ENCODE measurements at places on chromosomes 3 and 15.

- no peak for DNase-seq
Observed at GRCh38 chr15:68518785-68519430, 59.9 kb upstream of the CORO2B start.

GRCh38 chr3:170766253-170766652 lies 103.7 kb downstream of the RPL22L1 start:
- no peak for DNase-seq

GRCh38 chr3:141405591-141405990 lies 37.3 kb downstream of the ZBTB38 start:
- no peak for DNase-seq

GRCh38 chr3:193662757-193663322 lies 69.8 kb downstream of the OPA1 start:
- no peak for DNase-seq

GRCh38 chr3:120823156-120823555 lies 80.6 kb downstream of the GTF2E1 start:
- DNase-seq = no peak

GRCh38 chr3:150725548-150725947 lies 21.8 kb upstream of the ERICH6 start:
- DNase-seq = no peak

GRCh38 chr15:69722924-69723323 lies 270.3 kb downstream of the RPLP1 start:
- no peak for DNase-seq

DNA sequence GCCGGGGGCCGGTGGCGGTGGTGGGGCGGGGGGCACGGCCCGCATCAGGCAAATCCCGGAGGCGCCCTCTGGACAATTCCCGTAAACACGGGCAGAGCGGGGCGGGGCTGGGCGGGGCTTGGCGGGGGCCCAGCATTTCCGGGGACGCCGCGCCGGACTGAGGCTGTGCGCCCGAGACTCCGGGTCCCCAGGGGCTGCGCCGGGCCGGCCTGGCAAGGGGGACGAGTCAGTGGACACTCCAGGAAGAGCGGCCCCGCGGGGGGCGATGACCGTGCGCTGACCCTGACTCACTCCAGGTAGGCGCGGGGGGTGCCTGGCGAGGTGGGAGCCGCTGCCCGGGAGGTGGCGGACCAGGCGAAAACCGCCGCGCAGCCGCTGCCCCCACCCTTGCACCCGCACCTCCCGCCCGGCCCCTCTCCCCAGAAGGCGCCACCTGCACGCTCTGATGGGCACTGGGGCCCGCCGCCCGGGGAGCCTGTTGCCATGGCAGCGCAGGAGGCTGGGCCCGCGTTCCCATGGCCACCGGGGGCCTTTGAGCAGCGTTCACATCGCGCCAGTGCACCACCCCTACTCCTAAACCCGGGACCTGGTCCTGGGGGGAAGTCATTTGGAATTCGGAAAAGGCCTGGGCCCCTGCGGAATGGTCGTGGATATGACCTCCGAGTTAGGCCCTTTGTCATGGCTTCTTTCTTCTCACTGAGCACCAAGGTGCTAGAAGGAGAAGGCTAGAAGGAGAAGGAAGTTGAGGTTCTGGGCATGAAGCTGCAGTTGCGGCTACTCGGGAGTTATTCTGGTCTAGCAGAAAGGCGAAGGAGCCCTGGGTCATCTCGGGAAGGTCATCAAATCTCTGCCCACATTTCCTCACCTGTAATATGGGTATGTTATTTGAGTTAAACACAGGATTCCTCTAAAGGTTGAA lies 16.1 kb upstream of the SEMA4B start:
- peak; percentile 90 for DNase-seq

- DNase-seq = peak; percentile 74
Observed at GRCh38 chr3:13012221-13012691, 61.0 kb downstream of the IQSEC1 start.

DNA sequence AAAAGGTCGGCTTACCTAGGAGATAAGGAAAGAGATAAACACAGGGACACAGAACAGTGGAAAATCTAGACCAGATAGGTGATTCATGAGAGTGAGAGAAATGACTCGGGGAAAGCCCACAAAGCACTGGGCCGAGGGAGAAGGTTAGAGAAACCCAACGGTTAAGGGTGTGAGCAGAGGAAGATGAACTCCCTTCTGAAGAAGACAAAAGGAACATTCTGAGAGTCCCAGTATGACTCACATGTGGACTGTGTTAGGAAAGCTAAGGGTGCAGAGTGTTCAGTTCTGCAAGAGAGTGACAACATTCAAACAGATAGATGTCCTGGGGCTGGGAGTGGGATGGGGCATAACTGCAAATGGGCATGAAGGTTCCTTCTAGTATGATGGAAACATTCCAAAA lies 83.0 kb downstream of the CNTN3 start:
- no peak for DNase-seq

GRCh38 chr15:22942306-22942855 lies 37.8 kb downstream of the CYFIP1 start:
- no peak for DNase-seq

DNA sequence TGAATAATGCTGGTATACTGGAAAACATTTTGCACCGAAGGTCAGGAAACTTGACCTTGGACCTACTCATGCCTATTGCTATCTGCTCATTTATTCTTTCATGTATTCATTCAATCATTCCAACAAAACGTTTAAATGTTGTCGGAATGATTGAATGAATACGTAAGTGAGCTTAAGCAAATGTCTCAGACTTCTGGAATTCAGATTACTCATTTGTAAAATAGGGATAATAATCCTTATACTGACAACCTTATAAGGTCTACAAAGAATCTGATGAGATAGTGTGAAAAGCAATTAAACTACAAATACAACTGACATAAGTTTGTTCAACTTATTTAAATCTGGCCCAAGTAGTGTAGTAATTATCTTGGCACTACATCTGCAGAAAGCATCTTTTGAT lies 288.7 kb downstream of the WDR72 start:
- no peak for DNase-seq

GRCh38 chr3:138188013-138188730 lies 1.1 kb downstream of the ARMC8 start:
- DNase-seq = no peak

DNA sequence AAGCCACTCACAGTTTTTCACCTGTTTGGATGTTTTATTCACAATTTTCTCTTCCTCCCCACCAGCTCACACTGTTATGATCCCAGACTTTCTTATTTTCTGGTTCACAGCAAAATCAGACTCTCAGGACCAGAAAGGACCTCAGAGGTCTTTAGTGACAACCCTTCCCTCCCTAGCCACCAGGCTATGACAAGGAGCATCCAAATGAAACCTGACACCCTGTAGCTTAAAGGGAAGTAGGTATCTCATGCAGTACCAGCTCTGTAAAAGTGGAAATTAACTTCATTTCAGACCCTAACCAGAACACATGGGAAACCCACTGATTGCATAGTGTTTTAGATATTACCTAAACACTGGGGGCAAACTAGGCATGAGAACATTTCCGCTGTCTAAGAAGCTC lies 45.3 kb downstream of the ATP13A5 start:
- DNase-seq = no peak

DNA sequence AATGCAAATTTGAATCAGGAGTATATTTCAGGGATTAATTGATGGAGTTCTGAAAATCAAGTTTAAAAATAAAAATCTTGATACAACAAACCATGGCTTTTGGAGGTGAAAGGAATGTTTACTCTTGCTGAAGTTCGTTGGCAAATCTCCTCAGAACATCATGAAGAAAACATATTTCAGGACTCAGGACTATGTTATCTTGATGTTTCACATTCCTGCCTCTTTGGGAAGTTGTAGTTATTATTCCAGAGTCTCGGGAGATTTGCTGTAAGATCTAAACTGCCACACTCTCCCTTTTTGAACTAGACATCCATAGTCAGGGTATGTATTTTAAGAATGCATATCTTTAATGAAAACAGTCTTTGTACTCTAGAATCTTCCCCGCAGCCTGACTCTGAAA lies 271.2 kb downstream of the RBMS3 start:
- no peak for DNase-seq

- DNase-seq = no peak
Observed at GRCh38 chr3:192879346-192880031, 38.2 kb downstream of the MB21D2 start.

DNA sequence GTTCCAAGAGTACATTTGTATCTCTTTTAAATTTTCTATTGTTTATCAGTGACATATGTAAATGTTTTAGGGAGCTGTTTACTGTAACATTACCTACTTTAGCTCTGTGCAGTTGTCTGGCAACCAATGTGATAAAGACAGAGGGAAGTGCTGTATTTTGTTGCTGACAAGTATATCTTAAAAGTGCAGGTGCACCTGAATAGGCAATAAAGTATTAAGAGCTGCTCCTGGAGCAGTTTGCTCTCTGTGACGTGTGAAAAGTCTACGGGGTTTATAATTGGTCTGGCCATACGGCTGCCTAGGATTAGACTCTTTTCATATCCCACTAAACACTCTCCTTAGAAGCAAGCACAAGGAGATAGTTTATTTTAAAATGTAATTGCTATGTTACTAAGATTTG lies 178.3 kb downstream of the IGF1R start:
- DNase-seq = no peak

- peak; percentile 90 for DNase-seq
Observed at GRCh38 chr15:91032919-91033803, 10.8 kb upstream of the VPS33B start.

- peak; percentile 58 for DNase-seq
Observed at GRCh38 chr15:98599909-98600691, 48.2 kb upstream of the IGF1R start.

DNA sequence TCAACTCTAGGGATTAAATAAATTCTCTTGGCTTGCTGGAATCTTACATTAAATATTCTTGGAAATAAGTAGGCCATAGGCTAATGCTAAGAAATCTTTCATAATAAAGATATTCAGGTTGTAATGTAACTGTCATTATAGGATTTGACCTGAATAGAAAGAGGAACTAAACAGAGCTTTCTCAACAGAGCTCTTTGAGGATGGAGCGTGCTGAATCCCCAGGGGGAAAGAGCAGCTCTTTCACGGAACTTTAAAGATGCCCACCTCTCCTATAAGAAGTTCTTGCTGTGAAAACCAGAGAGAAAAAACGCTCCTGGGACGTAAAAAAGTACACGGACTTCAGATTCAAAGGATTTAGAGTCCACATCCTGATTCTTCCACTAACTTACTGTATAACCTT lies 77.9 kb downstream of the NTRK3 start:
- DNase-seq = no peak

DNA sequence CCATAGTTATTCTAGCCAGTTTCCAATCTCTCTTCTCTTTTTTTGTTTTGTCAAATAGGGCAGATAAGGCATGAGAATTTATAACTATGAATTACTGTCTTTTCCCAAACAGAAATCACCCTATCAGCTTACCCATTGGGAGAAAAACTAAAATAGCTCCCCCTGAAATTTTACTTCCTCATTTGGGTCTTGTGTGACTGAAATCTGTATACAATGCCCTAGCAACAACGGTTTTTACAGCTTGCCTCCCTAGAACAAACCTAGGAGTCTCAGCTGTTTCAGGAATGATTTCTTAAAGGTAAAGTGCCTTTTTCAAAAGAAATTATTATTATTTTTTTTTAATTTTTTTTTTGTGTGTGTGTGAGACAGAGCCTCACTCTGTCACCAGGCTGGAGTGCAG lies 56.8 kb downstream of the CD86 start:
- no peak for DNase-seq

GRCh38 chr3:171285287-171285686 lies 174.9 kb downstream of the TNIK start:
- DNase-seq = no peak

- no peak for DNase-seq
Observed at GRCh38 chr15:47505712-47506328, 211.5 kb upstream of the SEMA6D start.

DNA sequence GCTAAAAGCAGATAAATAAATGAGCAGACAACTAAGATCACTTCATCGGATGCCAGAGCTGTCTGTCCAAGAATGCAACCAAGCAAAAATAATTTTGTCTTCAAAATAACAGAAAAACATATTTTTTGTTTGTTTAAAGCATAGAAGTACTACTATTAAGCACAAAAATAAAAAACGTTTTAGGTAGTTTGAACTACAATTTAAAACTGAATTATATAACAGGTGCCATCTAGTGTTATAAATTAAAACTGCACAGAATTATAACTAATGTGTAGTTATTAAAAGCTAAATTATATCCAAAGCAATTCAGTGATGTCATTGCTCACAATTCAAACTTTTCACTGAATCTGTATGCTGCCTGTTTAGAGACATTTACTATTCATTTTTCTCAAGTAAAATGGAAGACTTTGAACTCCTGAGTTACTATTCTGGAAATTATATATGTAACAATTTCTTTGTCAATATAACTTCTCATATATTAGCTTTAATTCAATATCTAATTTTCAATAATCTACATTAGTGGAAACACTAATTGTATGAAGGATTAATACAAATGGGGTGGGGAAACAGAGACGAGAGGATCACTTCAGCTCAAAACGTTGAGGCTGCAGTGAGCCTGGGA lies 29.5 kb downstream of the LINS1 start:
- no peak for DNase-seq

DNA sequence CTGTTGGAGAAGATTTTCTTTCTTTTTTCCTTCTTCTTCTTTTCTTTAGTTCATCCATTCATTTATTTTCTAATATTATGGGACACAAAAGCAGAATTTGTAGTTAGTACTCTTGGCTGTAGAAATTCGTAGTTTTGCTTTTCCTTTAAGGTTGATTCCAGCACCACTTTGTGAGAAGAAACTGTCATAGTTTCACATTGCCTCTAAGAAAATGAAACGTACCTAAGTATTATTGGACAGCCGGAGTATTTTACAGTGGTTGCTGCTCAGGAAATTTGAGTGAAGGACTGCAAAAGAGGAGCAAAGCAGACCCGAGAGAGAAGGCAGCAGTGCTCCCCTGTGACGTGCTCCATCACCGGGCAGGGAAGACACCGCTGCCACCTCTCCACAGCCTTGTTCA lies 48.1 kb downstream of the PLCL2 start:
- no peak for DNase-seq

DNA sequence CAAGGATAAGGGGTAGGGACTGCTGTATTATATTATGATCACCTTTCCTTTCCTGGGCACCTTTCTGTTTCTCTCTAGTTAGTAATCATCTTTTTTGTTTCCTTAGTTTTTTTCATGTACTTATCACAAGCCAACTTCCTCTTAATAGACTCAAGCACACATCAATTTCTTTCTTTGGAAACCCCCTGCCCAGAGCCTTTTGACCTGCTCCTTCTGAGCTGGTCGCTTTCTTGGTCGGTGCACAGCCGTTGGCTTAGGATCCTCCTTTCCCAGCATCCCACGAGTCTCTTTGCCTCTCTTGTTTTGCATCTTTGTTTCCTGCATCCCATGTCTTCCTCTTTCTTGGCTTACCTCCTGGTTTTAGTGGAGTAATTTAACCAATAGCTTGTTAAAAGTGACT lies 26.9 kb downstream of the GASK1A start:
- DNase-seq = no peak

- DNase-seq = no peak
Observed at GRCh38 chr15:72141171-72142084, 23.2 kb downstream of the SENP8 start.

GRCh38 chr15:31437686-31438085 lies 111.1 kb downstream of the KLF13 start:
- DNase-seq = no peak

DNA sequence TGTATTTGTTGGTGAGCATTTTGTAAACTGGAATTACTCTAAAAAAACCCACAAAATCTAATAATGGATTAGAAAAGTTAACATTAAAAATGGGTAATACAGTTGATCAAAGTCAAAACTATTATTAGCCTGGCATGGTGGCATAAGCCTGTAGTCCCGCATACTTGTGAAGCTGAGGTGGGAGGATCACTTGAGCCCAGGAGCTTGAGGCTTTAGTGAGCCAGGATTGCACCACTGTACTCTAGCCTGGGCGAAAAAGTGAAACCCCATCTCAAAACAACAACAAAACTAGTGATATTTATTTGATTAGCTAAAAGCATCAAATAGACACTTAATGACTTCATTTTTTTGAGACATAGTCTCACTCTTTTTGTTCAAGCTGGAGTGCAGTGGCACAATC lies 3.6 kb downstream of the SNX1 start:
- DNase-seq = no peak
